CD4-positive, alpha-beta T cell treated with Interleukin-15 for 1 hour (primary cell): ENCODE measurements at places on chromosomes 6 and 20.

DNA sequence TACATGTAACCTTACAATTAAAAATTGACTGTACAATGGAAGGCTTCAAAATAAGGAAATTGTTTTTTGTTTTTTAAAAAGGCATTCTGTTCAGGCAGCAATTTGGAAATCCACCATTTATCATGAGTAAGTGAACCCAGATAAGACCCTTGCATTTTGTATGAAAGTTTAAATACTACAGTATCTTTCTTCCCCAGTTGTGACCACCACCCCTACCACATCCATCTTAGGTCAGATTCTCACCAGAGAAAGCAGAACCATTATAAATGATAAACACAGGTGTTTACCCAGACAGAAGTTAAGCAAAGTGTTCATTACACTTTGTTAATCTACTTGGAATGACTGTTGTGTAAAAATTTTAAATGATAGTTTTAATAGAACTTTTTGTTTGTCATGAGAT is 20.2 kb downstream of the SENP6 start:
- no peak for DNase-seq

- DNase-seq = no peak
These were observed 648.9 kb downstream of the PRKN start for GRCh38 chr6:162078667-162079066.

- no peak for DNase-seq
These were observed 34.3 kb upstream of the COL9A1 start for GRCh38 chr6:70336996-70337742.

GRCh38 chr20:2086177-2086979 is 15.2 kb upstream of the STK35 start:
- DNase-seq = no peak

- DNase-seq = no peak
These were observed 19.1 kb upstream of the ADGRB3 start for GRCh38 chr6:68615938-68616337.

DNA sequence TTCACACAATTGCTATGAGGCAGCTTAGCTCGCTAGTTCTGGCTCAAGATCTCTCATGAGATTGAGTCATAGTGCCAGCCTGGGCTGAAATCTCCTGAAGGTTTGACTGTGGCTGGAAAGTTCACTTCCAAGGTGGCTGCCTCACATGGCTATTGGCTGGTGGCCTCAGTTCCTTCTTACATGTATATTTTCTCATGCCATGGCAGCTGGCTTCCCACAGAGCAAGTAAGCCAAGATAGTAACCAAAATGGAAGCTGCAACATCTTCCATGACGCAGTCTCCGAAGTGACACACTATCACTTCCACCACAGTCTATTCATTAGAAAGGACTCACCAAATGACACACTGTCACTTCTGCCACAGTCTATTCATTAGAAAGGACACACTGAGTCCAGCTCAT is 160.4 kb upstream of the PRDM1 start:
- no peak for DNase-seq

DNA sequence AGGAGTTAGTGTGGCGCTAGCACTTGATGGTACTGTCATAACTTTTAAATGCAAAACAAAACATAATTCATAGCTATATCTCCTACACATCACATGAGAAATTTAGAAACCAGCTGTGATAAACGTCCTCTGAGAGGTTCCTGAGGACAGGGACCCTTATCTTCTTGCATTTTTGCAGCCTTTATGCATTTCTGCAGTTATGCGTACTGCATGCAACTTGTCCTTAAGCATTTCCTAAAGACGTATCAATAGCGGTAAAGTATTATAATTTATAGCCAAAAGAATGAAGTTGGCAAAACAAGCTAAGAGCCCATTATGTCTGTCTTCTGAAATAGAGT is 1.7 kb downstream of the NAPB start:
- DNase-seq = no peak

GRCh38 chr6:125183391-125183790 is 29.8 kb downstream of the TPD52L1 start:
- no peak for DNase-seq

- DNase-seq = no peak
These were observed 56.8 kb upstream of the ECI2 start for GRCh38 chr6:4192173-4192572.

DNA sequence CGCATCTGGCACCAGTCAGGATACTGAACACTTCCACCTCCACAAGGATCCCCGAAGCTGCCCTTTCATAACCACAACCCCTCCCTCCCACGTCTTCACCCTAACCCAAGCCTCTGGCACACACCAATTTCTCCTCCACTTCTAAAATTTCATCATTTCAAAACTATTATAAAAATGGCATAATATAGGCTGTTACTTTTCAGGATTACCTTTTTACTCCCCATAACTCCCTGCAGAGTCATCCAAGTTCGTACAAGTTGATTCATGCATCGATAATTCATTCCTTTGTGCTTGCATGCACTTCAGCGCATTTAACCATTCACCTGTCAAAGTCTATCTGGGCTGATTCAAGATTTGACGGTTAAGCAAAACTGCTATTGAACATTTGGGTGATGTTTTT is 30.6 kb upstream of the LY86 start:
- no peak for DNase-seq

GRCh38 chr6:117168296-117169063 is 96.9 kb upstream of the VGLL2 start:
- DNase-seq = no peak

GRCh38 chr6:168163096-168163731 is 84.2 kb upstream of the FRMD1 start:
- no peak for DNase-seq

- DNase-seq = no peak
These were observed 705.7 kb upstream of the SLC35B3 start for GRCh38 chr6:9140951-9141460.
